ENCODE measurements at places on chromosomes 11 and 22. TPM values are rescaled to one million over a fixed set of nuclear protein-coding genes. Genes with fewer than 3 reads are reported as not detected.

Gene IGSF9B
- not detected for total RNA-seq

Gene CHST1
- total RNA-seq: not detected

Gene NPTXR
- total RNA-seq: 0.43 TPM

Gene APOL5
- total RNA-seq: not detected

Gene OR52I2
- total RNA-seq: not detected

Gene MMP13
- total RNA-seq: not detected

Gene DENND5A
- total RNA-seq: 112 TPM

Gene SEC14L6
- total RNA-seq: not detected

Gene P2RX6
- not detected for total RNA-seq
